ENCODE measurements at places on chromosomes 5 and 9.

DNA sequence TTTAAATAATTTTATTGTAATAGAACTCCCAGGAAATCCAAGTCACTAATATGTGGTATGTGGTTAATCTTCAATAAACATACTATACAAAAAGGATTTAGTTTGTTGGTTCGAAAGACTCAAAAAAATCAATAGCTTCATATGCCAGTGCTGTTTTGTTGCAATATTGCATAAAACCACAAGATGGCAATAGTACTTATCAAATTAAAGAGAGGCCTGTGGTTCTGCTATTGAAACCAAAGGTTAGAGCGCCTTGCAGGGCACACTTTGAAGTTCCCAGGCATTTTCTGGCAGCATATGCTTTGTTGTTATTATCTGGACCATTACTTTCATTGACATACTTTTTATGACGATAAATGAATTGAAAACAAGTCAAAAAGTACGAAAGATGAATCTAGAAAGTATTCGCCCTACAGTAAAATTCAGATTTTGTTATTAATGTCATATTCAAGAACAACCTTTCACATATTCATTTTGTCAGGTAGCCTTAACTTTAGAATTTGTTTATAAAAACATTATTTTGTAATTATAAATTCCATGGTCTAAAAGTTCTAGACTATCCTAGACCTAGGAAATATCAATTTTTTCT is 316.3 kb downstream of the MCTP1 start:
- peak; percentile 37 for DNase-seq

DNA sequence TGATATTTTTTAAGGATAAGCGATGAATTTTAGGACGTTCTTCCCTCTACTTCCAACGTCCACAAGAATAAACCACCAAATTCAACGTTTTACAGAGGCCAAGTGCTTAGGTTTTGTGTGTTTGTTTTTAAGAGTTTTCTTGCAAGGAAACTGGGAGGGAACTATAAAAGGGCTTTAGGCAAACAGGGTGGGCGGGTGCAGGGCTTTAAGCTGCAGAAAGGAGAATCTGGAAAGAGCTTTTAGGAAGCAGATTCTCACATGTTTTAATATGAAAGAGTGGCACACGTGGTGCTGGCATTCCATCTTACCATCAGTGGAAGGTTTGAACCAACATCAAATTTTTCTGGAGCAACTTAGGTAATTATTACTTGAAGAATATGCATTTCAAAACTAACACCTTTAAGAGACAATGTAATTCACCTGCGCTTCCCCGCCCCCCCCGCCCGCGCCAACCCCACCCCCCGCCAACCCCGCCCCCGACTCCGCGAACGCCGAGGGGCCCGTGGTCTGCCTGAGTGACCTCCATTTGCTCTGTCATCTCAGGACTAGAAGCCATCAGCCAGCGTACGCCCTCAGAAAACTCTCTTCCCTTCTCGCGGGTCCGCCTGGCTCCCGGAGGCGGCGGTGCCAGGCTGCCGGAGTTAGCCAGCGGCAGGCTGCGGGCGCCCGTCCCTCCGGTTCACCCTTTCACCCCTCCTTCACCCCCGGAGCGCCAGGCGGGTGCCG is 911 bp upstream of the PIK3R1 start:
- DNase-seq: peak; percentile 8

DNA sequence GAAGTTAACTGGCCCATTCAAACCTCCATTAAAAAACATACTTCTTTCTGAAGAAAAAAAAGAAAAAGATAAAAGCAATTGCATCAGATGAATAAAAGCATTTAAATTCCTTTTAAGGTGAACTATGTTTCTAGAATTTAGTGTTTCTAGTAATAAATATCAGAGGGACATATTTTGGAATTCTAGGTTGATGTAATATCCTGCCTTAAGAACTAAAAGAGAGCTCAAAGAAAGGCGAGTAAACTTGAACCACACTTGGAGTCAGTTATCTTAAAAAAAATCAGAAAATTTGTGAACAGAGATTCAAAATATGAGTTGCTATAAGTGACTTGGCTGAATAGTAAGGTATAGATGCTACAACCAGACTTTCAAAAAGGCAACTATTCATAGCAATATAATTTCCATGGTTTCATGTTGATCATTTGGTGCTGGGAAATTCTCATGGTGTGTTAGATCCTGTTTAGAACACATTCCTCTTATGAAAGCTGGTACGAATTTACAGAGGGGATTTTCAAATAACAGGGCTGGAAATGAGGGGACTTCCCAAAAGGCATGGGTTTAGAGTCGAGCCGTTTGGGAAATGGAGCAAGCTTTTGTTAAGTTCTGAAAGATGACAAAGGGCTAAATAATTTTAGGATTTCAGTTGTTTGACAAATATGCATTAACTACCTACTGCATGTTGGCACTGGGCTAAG is 37.6 kb upstream of the RAI14 start:
- no peak for DNase-seq

GRCh38 chr9:70367305-70367930 is 47.0 kb downstream of the KLF9 start:
- DNase-seq: no peak

GRCh38 chr9:71121275-71122021 is at the start of gene TRPM3:
TRPM3 (minus strand) TSS chr9:71121621; CDS start chr9:71121354, 267 bp downstream.
- no peak for DNase-seq

- DNase-seq: no peak
These were observed 196.4 kb downstream of the CDK5RAP2 start for GRCh38 chr9:120383611-120383998.

DNA sequence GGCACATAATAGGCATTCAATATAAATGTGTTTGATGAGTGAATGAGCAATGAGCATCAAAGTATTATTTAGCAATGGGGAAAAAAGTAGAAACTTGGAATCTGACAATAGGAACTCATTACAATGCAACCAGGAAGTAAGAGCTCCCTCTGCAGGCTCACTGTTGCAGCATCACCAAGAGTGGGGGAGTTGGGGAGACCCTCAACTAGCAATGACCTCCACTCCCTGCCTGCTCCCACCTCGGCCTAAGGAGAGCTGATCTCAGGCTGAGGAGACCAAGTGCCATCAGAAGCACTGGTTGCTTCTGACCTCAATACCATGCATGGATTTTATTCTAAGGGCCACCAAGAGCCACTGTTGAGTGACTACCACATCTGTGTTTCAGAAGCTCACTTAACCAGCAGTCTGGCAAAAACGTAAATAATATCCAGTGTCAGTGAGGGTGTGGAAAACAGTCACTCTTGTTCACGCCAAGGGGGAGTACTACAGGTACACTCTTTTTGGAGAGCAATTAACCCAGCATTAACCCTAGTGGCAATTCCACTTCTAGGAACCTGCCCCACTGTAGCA is 8.0 kb downstream of the VDAC1 start:
- no peak for DNase-seq

GRCh38 chr5:2164586-2164985 is 281.9 kb upstream of the IRX4 start:
- DNase-seq: no peak

DNA sequence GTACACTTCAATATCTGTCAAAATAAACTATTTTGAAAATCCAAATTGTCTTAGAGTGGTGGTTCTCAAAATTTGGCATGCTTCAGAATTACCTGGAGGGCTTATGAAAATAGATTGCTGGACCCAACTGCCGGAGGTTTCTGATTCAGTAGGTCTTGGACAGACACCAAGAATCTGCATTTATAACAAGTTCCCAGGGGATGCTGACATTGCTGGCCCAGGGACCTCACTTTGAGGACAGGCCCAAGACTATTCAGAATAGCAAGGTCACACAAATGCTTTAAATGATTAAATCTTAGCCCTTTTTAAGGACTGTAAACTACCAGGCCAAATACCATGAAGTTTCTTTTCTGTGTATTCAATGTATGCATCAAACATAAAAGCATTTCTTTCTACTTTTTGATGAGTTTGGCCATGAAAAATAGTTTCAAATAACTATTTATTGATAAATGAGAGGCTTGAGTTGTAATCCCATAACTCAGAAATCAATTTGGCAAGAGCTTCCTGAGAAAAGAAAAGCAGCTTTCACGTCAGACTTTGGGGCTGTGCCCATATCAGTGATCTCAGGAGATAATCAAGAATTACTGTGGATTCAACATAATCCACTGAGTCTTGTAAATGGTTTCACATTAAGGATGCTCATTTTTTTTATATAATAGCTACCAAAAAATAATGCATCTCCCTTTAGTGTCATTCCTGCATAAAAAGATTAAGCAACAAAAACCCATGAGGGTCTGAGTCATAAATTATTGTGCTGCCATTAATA is 191.4 kb downstream of the FRMD3 start:
- DNase-seq: no peak

- no peak for DNase-seq
These were observed 56.2 kb downstream of the ANGPTL2 start for GRCh38 chr9:127066060-127066850.

GRCh38 chr9:29144476-29144875 is 1571.2 kb upstream of the C9orf72 start:
- no peak for DNase-seq

DNA sequence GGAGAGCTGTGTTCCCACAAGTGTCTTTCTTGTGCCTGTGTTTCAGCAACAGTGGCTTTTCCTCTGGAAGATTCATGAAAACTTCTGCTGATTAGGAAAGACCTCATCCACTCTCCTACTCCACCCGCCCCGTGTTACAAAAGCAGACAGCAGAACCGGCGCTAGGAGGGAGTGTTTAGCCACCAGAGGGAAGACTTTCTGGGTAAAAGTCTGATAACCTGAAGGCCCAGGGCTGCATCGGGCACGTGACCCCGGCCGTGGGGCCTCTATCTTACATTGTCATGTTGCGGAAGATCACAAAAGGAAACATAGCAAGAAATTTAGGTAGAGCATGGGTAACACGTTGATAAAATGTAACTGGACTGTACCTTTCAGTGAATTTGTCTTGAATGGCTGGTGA is 32.0 kb upstream of the DMRT2 start:
- DNase-seq: no peak

- DNase-seq: no peak
These were observed 22.6 kb downstream of the PTBP3 start for GRCh38 chr9:112310826-112311225.

- peak; percentile 92 for DNase-seq
These were observed 12.5 kb upstream of the CTSL start for GRCh38 chr9:87713278-87713987.

- DNase-seq: no peak
These were observed 37.4 kb downstream of the LHFPL2 start for GRCh38 chr5:78611126-78611605.

- no peak for DNase-seq
These were observed 11.6 kb downstream of the C9orf57 start for GRCh38 chr9:72048850-72049249.

- DNase-seq: peak; percentile 36
These were observed 95.8 kb downstream of the ANKRD18B start for GRCh38 chr9:33619666-33620404.

- DNase-seq: no peak
These were observed 13.9 kb downstream of the QSOX2 start for GRCh38 chr9:136231478-136232297.

GRCh38 chr9:127113191-127113972 is 9.1 kb downstream of the ANGPTL2 start:
- no peak for DNase-seq

DNA sequence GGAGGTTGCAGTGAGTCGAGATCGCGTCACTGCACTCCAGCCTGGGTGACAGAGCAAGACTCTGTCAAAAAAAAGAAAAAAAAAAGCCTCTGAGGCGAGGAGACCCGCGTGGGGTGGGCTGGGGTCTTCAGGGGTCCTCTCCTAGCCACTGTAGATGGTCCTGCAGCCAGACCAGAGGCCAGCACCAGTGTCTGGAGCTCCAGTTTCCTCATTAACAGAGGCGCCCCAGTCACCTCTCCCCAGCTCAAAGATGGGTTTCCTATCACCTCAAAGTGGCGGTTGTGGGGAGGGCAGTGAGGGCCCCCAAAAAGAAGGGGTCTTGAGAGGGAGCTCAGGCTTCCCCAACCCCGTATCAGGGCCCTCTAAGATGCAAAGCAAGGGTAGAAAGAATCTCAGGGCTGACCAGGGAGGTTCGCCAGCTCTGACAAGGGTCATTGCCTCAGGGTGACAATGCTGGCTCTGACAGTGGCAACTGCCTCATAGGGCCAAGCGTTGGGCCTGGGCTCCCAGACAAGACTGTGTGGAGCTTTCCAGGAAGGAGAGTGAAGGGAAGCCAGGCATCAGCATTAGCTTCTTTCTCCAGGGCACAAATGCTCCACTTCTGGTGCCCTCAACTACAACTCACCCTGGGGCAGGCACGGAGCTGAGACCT is 15.0 kb downstream of the STK10 start:
- DNase-seq: no peak

DNA sequence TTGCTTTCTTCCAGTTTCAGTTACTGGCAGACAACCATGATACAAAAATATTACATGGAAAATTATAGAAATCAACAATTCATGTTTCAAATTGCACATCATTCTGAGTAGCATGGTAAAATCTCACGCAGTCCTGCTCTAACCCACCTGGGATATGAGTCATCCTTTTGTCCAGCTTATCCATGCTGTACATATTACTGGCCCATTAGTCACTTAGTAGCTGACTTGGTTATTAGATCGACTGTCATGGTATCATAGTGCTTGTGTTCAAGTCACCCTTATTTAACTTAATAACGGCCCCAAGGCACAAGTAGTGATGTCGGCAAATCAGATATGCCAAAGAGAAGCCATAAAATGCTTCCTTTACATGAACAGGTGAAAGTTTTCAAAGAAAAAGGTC is 41.2 kb downstream of the NADK2 start:
- no peak for DNase-seq

GRCh38 chr5:143892271-143892670 is 80.3 kb downstream of the HMHB1 start:
- no peak for DNase-seq

Measured in COLO829 (cell line).